NCI-H774 (cell line): ENCODE measurements at places on chromosomes 4 and X.

GRCh38 chrX:78429172-78429571 is 101.8 kb upstream of the CYSLTR1 start:
- no peak for DNase-seq

- no peak for DNase-seq
These were observed 642.3 kb upstream of the CPEB2 start for GRCh38 chr4:14359991-14360390.

DNA sequence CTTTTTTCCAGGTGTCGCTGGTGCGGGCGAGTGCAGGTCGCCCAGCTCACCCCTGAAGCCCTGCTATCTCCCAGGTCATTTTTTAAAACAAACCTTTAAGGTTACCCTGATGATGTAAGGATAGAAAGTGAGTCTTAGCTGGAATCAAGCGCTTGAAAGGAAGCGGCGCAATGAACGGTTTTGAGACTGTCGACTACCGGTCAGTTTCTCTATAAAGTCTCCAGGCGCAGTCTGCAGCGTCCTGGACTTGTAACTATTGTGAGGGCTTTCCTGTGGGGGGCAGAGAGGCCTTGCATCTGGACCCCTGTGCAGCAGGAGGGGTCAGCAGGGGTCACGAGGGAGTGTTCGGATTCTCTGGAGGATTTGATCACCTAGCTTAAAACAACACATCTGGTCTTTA is 1.6 kb downstream of the KIT start:
- DNase-seq = no peak

- DNase-seq = no peak
These were observed 156.9 kb downstream of the TENM3 start for GRCh38 chr4:182400081-182400480.

GRCh38 chr4:184550476-184550875 is 76.1 kb upstream of the IRF2 start:
- DNase-seq = no peak

DNA sequence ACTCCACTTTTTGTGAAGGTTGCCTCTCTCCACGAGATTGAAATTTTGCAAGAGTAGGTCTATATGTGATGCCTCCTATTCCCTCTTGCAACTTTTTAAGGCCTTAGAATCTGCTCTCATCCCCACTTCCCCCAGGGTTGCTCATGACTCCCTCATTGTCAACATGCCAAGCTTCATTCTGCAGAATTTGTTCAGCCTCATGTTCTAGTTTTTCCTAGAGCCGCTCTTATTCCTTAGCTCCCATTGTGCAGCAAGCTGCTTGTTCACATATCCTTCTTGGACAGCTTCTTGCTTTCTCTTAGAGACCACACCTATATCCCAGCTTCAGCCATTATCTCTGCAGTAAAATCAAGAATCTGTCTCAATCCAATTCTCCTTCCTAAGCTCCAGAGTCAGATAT is 82.4 kb downstream of the CNGA2 start:
- DNase-seq = no peak

DNA sequence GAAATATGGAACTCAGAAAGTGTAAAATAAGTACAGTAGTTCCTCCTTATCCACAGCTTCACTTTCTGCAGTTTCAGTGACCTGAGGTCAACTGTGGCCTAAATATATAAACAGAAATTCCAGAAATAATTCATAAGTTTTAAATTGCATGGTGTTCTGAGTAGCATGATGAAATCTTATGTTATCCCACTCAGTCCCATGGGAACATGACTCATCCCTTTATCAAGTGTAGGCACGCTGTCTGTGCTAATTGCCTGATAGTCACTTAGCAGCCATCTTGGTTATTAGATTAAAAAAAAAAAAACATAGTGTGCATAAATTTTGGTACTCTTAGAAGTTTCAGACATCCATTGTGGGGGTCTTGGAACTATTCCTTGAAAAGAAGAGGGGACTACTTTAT is 983.4 kb upstream of the ADGRL3 start:
- DNase-seq = no peak

DNA sequence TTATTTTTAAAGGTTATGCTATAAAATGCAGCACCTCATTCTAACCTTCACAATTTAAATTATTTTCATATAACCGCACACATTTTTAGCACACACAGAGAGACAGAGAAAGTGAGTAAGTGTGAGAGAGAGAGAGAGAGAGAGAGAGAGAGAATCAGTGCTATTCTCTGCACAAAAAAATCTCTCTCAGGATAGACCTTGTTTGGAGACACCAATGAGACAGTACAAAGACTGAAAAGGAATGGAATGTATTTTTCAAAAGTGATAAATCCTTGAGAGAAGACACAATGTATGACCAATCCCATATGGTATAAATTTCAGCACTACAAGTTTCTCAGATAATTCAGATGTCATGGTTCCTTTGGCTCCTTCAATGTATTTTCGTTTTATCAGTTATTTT is 132.1 kb upstream of the PCDH18 start:
- no peak for DNase-seq

GRCh38 chrX:21907260-21907659 is 33.2 kb upstream of the SMS start:
- no peak for DNase-seq

DNA sequence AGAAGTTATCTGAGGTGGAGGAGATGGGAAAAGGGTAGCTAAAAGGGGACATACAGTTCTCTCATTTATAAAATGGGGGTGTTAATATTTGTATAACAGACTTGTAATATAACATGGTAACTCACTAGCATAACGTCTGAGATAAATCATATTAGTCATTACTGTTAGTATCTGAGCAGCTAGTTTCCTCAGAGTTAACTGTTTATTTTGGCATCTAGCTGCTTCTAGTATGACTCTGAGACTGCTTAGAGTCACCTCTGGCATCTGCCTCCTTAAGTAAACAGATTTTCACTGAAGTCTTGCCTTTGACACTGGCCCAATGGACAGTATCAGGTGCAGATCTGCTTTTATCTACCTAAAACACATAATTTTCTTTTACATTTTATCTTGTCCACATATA is 58.1 kb downstream of the SLC30A9 start:
- DNase-seq = no peak

DNA sequence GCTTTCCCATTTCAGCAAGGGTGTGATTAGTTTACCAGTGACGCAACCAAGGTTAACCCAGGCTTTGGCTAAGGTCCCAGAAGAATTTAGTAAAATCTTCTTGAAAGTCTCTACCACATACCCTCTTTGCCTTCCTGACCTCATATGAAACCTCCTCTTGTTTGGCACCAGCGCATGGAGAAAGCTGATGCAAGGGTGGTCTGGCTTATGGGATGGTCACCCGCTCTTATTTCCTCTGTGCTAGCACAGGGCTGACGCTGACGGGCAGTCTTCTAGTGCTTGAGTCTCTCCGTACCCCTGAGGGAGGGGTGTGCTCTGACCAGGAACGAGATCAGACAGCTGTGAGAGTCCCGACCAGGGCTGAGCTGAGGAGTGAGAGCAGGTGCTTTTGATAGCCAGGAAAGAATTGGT is 137.6 kb downstream of the TENM3 start:
- DNase-seq = no peak

GRCh38 chr4:7978489-7978888 is 38.8 kb upstream of the AFAP1 start:
- DNase-seq = peak; percentile 31

DNA sequence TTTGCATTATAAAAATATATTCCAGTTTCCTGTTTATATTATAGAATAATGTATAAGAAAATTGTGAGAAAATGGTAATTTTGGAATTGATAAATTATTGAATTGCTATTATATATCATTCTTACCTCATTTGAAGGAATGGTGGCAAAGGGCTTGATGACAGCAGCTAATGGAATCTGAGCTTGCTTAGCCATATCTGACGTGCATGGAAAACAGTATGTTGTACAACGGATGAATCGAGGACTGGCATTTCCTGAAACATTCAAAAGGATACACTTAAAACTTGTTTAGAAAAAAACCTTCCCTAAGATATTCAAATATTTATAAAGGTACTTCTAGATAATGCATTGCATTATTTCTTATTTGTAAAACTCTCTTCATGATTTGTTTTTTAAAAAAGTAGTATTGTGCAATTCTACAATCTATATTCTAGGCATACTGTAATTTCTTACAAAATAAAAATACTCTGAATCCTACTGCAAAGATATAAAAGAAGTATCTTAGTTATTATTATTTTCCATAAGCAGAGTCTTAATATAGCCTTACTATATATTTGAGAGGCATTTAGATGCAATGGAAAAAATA is 38.3 kb downstream of the SEC24D start:
- DNase-seq = no peak

GRCh38 chr4:101271516-101271915 is 75.8 kb downstream of the PPP3CA start:
- no peak for DNase-seq

DNA sequence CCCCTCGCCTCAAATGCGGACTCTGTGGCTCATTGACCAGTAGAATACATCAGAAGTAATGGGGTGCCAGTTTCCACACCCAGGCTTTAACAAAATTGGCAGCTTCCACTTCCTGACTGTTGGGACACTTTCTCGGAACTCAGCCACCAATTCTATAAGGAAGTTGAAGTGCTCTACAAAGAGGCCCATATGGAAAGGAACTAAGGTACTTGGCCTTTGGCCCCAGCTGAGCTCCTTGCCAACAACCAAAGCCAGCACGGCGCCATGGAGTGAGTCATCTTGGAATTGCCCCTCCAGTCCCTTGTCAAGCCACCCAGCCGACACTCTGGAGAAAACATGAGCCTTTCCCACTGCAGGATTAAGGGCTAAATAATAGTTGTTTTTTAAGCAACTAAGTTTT is 262.2 kb upstream of the INTU start:
- DNase-seq = no peak

- no peak for DNase-seq
These were observed 54.3 kb downstream of the TLL1 start for GRCh38 chr4:165927366-165927765.

DNA sequence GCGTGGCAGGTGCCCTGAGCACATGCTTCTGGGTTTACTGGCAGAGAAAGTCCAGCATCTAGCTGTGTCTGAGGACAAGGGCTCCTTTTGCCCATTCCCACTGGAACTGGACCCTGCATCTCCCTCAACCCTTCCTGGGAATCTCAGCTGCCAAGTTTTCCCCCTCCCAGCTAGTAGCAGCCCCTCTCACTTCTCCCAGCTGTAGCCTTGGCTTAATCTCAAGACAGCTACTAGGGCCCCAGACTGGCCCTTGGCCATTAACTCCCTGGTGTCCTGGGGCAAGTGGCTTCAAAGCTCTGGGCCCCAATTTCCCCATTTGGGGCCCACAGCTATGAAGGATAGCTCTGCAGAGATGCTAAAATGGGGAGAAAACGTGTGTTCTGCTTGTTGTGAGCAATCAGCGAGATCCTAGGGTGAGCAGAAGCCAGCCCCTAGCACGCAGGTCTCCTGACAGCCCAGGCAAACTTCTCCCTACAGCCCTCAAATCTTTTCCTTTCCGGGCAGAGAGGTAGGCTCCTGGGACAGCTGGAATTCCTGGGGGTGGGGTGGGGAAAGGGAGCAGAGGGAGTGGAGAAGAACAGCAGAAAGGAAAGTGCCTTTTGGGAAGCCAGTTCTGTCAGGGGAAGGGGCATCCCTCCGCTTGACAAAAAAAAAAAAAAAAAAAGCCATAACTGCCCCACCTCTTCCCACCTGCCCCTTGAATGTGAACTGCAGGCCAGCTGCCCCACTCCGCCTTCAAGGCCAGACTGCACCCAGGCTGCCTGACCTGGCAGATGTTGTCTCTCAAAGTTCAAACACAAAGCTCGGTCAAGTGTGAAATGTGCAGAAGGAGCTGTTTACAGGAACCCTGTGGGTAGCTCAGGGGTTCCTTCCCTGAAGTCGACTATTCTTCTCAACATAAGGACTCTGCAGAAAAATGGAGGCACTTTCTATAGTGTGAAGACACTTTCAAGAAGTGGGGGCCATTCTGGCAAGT is 16.6 kb downstream of the FGD1 start:
- DNase-seq = no peak

DNA sequence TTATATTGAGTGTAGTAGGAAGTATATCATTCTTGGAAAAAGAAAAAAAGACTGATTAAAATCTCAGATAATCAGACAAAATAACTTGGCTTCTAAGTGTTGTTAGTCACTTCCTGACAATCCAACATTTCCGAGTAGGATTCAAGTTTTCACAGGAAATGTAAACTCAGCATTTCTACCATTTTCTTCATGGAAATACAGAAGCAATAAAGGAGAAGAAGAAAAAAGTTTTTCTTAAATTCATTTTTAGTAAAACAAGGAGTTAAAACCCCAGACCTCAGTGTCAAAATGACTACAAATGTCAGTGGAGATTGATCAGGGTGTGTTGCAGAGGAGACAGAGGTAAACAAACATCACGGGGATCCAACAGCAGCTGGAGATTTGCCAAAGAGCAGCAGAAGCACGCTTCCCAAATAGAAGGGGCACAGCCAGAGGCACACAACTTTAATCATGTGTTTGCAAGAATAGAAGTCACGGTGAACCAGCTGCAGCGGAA is 129.3 kb upstream of the FAM9B start:
- DNase-seq = peak; percentile 66

- DNase-seq = no peak
These were observed 1841.9 kb downstream of the STIM2 start for GRCh38 chr4:28702571-28702970.

- DNase-seq = peak; percentile 17
These were observed 302.9 kb upstream of the GATB start for GRCh38 chr4:152063621-152064240.

GRCh38 chr4:155590796-155591585 is 75.7 kb upstream of the GUCY1A1 start:
- DNase-seq = no peak
